Aorta (tissue), 5 donors: ENCODE measurements at places on chromosomes 11 and 22.

GRCh38 chr22:49783926-49784629 is 43.6 kb downstream of the BRD1 start:
- peak; percentile 30 for DNase-seq
- no peaks in the 10 kb centered on the region for H3K36me3 ChIP-seq
- H3K27me3 ChIP-seq: no peaks in the 10 kb centered on the region
- no peak overlapping the region for H3K4me3 ChIP-seq

- no peak for DNase-seq
- H3K36me3 ChIP-seq: no peaks in the 10 kb centered on the region
- no peak overlapping the region for H3K27ac ChIP-seq
- no peak overlapping the region for H3K4me3 ChIP-seq
- H3K4me1 ChIP-seq: no peaks in the 10 kb centered on the region
Observed at GRCh38 chr22:16953206-16954059, 54.6 kb downstream of the GAB4 start.

GRCh38 chr22:48071828-48072227 is 1309.4 kb downstream of the TBC1D22A start:
- H3K27ac ChIP-seq: no peak overlapping the region
- no peaks in the 10 kb centered on the region for H3K4me1 ChIP-seq
- no peaks in the 10 kb centered on the region for H3K27me3 ChIP-seq
- no peaks in the 10 kb centered on the region for H3K36me3 ChIP-seq
- no peak for DNase-seq

DNA sequence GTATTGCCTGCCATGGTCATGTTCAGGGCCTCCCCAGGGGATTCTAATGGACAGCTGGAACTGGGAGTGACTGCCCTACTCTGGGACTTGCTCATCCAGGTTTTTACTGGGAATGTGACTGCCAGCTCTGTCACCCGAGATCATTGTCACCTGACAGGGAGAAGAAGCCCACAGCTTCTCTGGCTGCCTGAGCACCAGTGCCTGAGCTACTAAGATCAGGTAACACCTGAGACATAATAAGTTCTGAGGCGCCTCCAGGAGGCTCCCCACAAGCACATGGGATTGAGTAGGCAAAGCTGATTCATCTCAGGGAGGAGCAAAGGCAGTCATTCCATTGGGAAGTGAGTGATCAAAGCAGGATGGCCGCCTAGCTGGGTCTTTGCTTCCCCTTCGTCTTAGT is 84.2 kb upstream of the GALNT18 start:
- peaks cover 1% of the 10 kb centered on the region for H3K27me3 ChIP-seq
- H3K4me1 ChIP-seq: no peaks in the 10 kb centered on the region
- H3K36me3 ChIP-seq: no peaks in the 10 kb centered on the region

DNA sequence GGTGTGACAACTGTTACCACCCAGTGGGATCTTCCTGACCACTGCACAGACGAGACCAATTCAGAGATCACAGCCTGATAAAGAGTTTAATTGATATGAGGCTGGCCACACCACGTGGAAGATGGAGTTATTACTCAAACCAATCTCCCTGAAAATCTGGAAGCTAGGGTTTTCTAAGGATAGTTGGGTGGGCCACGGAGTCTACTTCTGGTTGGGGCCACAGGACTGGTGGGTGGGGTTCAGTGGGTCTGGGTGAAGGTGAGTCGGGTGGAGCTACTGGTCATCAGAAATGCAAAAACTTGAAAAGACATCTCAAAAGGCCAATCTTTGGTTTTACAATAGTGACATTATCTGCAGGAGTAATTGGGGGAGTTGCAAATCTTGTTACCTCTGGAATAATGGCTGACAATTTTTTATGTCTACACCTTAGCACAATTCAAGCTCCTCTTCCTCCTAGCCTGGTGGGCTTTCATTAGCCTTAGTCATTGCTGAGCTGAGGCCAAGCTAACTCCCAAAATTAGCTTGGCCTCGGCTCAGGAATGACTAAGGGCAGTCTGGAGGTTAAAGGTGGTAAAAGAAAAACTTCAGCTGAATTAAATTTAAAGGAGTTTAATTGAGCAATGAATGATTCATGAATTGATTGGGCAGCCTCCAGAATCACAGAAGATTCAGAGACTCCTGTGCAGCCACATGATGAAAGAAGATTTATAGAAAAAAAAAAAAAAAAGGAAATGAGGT is 13.1 kb downstream of the C11orf96 start:
- H3K4me3 ChIP-seq: no peak overlapping the region
- no peak for DNase-seq
- H3K27me3 ChIP-seq: no peaks in the 10 kb centered on the region
- H3K36me3 ChIP-seq: no peaks in the 10 kb centered on the region
- H3K4me1 ChIP-seq: no peaks in the 10 kb centered on the region
- H3K27ac ChIP-seq: no peak overlapping the region

DNA sequence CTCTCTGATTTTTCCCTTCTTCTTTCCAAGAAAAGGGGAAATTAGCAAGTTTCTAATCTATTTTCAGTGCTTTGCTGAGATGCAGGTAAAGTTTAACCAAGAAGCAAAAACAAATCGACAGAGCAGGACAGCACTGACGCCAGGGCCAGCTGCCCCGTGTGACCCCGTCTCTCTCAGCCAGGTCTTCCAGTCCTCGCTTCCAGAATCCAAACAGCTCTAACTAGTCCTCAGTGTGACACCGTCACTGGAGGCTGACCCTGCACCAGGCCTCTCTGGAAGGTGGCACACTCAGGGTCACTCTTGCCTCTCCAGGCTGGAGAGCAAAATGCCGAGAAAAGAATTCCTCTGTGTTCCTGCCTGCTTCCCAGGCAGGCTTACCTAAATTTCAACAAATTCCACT is 44.8 kb downstream of the SHANK2 start:
- no peaks in the 10 kb centered on the region for H3K4me1 ChIP-seq
- H3K27ac ChIP-seq: no peak overlapping the region
- no peaks in the 10 kb centered on the region for H3K36me3 ChIP-seq

DNA sequence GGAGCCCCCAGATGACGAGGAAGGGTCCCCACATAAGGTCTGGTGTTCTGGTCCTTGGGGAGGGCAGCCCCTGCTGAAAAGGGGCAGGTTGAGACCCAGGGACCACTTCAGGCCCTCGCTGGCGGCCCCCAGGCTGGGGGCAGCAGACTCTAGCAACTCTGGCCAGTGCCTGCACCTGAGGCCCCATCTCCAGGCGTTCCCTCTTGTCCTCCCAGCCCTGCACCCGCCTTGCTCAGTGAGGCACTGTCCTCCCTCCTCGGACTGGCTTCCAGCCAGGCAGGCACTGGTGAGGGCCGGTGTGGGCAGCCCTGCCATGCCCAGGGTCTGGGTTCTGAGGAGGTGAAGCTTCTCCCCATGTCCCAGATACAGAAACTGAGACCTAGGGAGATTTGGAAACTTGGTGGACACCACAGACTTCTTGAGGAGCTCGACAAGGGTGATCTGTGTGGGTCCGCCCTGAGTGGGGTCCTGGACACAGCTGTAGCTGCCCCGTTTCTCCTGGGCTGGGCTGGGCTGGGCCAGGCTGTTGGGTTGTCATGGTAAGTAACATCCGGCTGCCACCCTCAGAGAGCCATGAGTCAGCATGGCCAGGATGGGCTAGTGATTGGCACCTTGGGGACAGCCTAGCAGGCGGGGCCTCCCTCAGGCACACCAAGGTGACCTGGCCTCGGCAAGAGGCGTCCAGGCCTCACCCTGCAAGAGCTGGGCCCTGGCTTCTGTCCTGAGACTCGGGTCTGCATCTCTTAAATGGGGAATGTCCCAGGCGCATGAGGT is 11.1 kb upstream of the PHLDA2 start:
- no peaks in the 10 kb centered on the region for H3K36me3 ChIP-seq
- no peaks in the 10 kb centered on the region for H3K4me1 ChIP-seq
- no peaks in the 10 kb centered on the region for H3K27me3 ChIP-seq
- DNase-seq: peak; percentile 85

- H3K27ac ChIP-seq: no peak overlapping the region
- no peaks in the 10 kb centered on the region for H3K4me1 ChIP-seq
- no peaks in the 10 kb centered on the region for H3K36me3 ChIP-seq
- DNase-seq: no peak
- H3K27me3 ChIP-seq: no peaks in the 10 kb centered on the region
- no peak overlapping the region for H3K4me3 ChIP-seq
Observed at GRCh38 chr11:91365986-91366585, 858.5 kb upstream of the FAT3 start.

DNA sequence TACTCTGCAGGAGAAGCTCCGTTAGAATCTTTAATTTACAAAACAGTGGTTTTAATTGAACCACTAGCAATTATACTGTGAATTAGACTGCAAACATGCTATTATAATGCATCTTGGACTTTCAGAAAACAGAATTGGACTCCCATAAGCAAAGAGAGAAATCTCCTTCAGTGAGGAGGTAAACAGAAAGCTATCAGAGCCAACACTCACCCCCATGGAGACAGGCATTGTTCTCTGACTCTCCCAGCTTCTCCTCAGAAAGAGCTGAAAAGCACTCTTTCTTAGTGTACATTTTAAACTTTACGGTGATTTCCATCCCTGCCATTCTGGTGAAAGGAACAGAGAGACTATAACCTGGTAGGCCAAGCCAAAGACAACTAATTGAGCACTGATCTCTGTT is 176.9 kb downstream of the GRIA4 start:
- H3K4me3 ChIP-seq: no peak overlapping the region
- no peaks in the 10 kb centered on the region for H3K4me1 ChIP-seq
- H3K36me3 ChIP-seq: no peaks in the 10 kb centered on the region
- DNase-seq: no peak
- no peaks in the 10 kb centered on the region for H3K27me3 ChIP-seq

DNA sequence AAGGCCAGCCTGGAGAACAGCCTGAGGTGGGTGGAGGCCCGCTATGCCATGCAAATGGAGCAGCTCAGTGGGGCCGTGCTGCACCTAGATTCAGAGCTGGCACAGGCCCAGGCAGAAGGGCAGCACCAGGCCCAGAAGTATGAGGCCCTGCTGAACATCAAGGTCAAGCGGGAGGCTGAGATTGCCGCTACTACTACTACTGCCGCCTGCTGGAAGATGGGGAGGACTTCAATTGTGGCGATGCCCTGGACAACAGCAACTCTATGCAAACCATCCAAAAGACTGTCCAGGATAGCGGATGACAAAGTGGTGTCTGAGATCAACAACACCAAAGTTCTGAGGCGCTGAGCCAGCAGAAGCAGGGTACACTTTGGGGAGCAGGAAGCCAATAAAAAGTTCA is 3.1 kb upstream of the TMEM218 start:
- H3K36me3 ChIP-seq: no peaks in the 10 kb centered on the region
- no peaks in the 10 kb centered on the region for H3K27me3 ChIP-seq
- H3K4me1 ChIP-seq: no peaks in the 10 kb centered on the region

GRCh38 chr11:62994775-62995174 is 10.0 kb upstream of the SLC22A6 start:
- H3K27me3 ChIP-seq: no peaks in the 10 kb centered on the region
- H3K36me3 ChIP-seq: no peaks in the 10 kb centered on the region
- H3K4me3 ChIP-seq: no peak overlapping the region
- no peak overlapping the region for H3K27ac ChIP-seq
- DNase-seq: no peak

DNA sequence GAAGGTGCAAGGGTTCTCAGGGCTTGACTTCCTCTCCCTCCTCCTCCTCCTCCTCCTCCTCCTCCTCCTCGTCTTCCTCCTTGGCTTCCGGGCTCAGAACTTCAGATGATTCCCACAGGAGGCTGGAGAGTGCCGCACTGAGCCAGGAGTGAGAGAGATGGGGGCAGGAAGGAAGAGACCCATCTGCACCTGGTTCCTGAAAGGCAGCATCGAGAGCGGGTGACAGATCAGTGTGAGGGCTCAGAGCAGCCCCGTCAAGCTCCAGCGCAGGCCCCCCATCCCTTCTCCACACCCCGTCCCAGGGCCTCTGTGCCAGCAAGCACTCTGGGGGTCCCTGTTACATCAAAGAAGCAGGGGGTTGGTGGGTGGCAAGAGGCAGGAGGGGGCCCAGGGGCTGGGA is 51.5 kb downstream of the ELFN2 start:
- H3K27ac ChIP-seq: no peak overlapping the region
- no peaks in the 10 kb centered on the region for H3K4me1 ChIP-seq
- H3K36me3 ChIP-seq: no peaks in the 10 kb centered on the region
- H3K4me3 ChIP-seq: no peak overlapping the region
- no peaks in the 10 kb centered on the region for H3K27me3 ChIP-seq

- H3K27me3 ChIP-seq: no peaks in the 10 kb centered on the region
- H3K36me3 ChIP-seq: peaks cover 2% of the 10 kb centered on the region
- H3K4me1 ChIP-seq: peaks cover 2% of the 10 kb centered on the region
- DNase-seq: no peak
- H3K27ac ChIP-seq: no peak overlapping the region
- H3K4me3 ChIP-seq: no peak overlapping the region
Observed at GRCh38 chr11:92687724-92688123, 281.7 kb upstream of the MTNR1B start.

DNA sequence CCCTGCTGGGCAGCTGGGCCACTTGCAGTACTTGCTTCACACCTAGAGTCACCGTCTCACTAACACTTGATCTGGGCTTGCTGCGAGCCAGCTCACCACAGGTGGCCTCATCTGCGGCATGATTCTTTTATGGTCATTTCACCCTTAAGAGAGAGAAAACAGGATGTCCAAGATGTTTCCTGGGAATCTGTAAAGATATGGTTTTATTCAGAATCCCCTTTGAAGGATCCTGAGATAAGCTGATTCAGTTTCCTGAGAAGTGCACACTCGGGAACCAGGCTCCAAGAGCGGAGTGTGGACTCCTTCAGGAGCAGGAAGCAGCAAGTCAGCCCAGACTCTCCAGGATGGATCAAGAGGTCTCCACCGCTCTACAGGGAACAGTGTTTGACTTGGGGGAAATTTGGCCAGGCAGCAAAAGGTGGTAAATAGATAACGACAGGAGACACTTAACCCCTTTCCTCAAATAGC is 21.8 kb upstream of the TP53AIP1 start:
- no peak overlapping the region for H3K27ac ChIP-seq
- no peak for DNase-seq
- H3K36me3 ChIP-seq: peaks cover 2% of the 10 kb centered on the region
- H3K4me1 ChIP-seq: no peaks in the 10 kb centered on the region
- no peaks in the 10 kb centered on the region for H3K27me3 ChIP-seq
- no peak overlapping the region for H3K4me3 ChIP-seq

- H3K36me3 ChIP-seq: no peaks in the 10 kb centered on the region
- DNase-seq: no peak
- no peaks in the 10 kb centered on the region for H3K27me3 ChIP-seq
- no peak overlapping the region for H3K27ac ChIP-seq
Observed at GRCh38 chr11:105092256-105093239, 47.0 kb downstream of the CARD18 start.

DNA sequence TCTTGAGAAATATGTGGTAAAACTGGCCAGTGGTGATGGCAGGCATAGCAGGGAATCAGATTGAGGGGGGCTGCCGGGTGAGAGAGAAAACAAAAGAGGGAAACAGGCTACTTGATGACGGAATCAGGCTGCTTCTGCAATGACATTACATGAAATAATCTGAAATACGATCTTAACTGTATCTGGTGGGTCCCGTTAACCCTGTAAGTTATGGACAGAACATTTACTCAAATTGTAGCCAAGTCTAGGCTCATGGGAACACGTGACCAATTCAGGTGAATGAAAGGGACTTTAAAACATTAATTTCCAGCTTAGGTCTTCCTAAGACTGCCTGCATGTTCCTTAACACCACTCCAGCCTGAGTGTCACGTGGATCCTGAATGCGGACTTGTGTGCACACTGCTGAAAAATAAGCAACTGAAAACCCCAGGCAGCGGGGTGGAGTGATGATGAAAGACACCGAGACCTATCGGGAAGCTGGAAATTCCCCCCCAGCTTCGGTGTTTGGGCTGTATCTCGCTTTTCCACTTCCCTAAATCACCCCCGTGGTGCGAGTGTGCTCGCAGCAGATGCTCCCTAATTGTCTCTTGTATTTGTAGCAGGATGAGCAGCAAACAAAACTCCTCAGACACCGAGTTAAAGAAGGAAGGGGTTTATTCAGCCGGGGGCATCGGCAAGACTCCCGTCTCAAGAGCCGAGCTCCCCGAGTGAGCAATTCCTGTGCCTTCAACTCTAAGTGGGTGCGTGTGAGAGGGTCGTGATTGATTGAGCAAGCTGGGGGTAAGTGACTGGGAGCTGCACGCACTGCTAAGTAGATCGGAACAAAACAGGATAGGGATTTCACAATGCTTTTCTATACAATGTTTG is 145.0 kb upstream of the GRK3 start:
- no peaks in the 10 kb centered on the region for H3K36me3 ChIP-seq
- no peak overlapping the region for H3K4me3 ChIP-seq
- no peak overlapping the region for H3K27ac ChIP-seq
- H3K27me3 ChIP-seq: no peaks in the 10 kb centered on the region
